ENCODE measurements at places on chromosomes 2 and 18. TPM values are rescaled to one million over a fixed set of nuclear protein-coding genes. Genes with fewer than 3 reads are reported as not detected.
A peak's percentile ranks its signal among the peaks of the same experiment; 100 is the strongest.

- no peak for DNase-seq
Measured at GRCh38 chr2:216453955-216454614, 41.8 kb downstream of the SMARCAL1 start.

- DNase-seq = no peak
Measured at GRCh38 chr2:150426724-150427123, 60.7 kb downstream of the RND3 start.

DNA sequence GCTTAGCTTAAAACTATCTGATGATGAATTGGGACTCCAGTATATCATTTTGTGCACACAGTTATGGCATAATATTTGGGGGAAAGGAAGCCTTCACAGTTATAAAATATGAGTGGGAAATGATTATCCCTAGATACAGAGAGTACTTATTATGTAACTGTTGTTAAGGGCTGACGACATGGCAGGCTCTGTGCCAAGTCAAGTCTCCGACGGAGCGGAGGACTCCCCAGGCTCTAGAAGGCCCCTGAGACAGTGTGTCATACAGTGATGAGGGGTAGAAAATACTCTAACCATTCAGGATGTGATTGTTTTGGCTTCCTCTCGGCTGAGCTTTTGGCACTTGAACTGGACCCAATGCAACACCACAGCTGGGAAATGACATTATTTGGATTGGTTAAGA, 211.8 kb downstream of the SLC8A1 start:
- peak; percentile 56 for DNase-seq

DNA sequence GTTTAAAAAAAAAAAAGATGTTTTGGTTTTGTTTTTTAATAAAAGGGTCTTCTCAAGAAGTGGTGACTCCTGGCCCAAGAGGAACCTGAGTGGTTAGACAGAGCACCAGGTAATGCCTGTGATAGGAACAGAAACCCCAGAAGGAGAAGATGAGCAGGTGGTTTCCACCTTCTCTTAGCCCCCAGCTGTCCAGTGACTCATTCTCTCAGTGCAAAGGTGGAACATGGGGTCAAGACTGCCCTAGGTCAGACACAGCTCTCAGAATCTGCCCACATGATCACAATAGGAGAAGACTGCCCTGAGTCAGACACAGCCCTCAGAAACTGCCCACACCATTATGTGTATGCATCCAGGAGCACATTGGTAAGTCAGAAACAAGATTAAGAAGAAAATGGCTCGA, 61.8 kb downstream of the TBC1D8 start:
- DNase-seq = no peak

- DNase-seq = no peak
Measured at GRCh38 chr18:26738706-26739105, 126.8 kb downstream of the AQP4 start.

NDC80 gene
- 3.2 TPM for total RNA-seq

MYO7B gene
- total RNA-seq = 262 TPM

TFCP2L1 gene
- 106 TPM for total RNA-seq

STEAP3 gene
- 29.6 TPM for total RNA-seq

YPEL5 gene
- 49.1 TPM for total RNA-seq
